ENCODE measurements at places on chromosomes 5 and 9. TPM values are rescaled to one million over a fixed set of nuclear protein-coding genes. Genes with fewer than 3 reads are reported as not detected.

Gene TCF7
- 1.5 TPM for total RNA-seq

Gene OR1Q1
- total RNA-seq: not detected

Gene GPX8
- total RNA-seq: 129 TPM

Gene ITK
- total RNA-seq: 0.02 TPM

Gene FOXD4L4
- not detected for total RNA-seq

Gene SH3GL2
- 0.02 TPM for total RNA-seq

Gene WNT8A
- not detected for total RNA-seq

Gene PCDHAC1
- total RNA-seq: 1.1 TPM
